ENCODE measurements at places on chromosomes 5 and 9. TPM values are rescaled to one million over a fixed set of nuclear protein-coding genes. Genes with fewer than 3 reads are reported as not detected.
A peak's percentile ranks its signal among the peaks of the same experiment; 100 is the strongest.

The MLANA gene
- not detected for total RNA-seq

- H3K27me3 ChIP-seq = no peaks in the 10 kb centered on the region
- no peak for DNase-seq
- H3K27ac ChIP-seq = no peak overlapping the region
- H3K4me1 ChIP-seq = no peaks in the 10 kb centered on the region
- no peaks in the 10 kb centered on the region for H3K36me3 ChIP-seq
Observed at GRCh38 chr5:110968246-110969005, 103.1 kb upstream of the TSLP start.

- no peak overlapping the region for H3K27ac ChIP-seq
- no peaks in the 10 kb centered on the region for H3K27me3 ChIP-seq
- H3K4me1 ChIP-seq = no peaks in the 10 kb centered on the region
Observed at GRCh38 chr9:116842658-116843057, 155.6 kb downstream of the TRIM32 start.

DNA sequence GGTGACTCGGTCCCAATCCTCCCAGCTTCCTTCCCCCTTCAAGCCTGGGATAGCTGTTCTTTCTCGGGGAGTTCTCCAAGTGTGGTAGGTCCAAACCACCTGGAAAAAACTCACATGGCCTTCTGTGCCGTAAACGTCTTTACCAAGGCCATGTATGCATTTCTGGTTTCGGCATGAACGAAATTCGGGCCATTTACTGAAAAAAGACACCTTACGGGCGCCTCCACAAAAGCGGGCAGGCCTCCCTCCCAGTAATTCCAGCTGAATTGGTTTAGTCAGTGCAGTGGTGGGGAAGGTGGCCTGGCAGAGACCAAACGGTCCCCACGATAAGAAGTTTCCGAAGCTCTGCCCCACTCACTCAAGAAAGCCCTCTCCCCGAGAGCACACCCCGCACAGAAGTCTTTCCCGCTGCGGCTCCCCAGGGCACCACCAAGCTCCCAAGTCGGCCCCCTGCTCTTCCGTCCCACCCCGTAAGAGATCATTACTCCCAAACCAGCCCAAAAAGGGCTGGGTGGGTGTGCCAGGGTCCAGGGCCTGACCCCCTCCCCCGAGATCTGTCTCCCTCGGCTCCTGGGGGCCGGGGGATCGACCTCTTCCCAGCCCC is 86.3 kb upstream of the MELK start:
- H3K4me3 ChIP-seq = peak overlapping the region; percentile 93
- peak; percentile 56 for DNase-seq
- H3K27me3 ChIP-seq = no peaks in the 10 kb centered on the region
- H3K36me3 ChIP-seq = no peaks in the 10 kb centered on the region
- no peaks in the 10 kb centered on the region for H3K4me1 ChIP-seq
- H3K27ac ChIP-seq = peak overlapping the region; percentile 96

DNA sequence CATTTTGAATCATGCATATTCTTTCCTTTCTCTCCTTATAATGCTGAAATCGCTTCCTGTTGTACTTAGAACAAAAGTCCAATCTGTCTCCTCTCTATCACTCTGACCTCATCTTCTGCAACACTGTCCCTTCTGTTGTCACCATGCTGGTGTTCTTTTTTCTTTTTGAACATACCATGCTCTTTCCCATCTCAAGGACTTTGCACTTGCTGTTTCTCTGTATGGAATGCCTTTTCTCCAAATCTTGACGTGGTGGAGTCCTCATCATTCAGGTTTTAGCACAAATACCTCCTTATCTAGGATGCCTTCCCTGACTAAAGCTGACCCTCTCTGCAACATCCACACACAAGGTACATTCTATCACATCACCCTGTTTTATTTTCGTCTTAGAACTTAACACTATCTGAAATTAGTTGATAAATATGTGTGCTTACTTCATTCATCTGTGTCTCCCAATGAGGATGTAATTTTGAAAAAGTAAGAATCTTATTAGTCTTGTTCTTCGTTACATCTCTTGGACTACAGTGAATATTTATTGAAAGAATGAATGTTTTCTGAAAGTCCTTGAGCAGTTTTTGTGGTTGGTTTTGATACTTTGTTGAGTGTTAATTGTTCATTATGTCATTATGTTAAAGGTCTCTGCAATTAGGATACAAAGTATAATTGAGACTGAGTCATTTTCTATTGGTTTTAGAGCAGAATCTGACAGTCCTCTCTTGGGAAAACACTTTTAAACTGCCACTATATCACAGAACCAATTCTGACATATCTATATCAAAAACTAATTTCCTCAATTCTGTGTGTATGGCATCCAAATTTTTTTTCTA is 145.3 kb upstream of the RASA1 start:
- peak overlapping the region; percentile 35 for H3K27ac ChIP-seq
- no peak for DNase-seq
- no peaks in the 10 kb centered on the region for H3K27me3 ChIP-seq
- no peaks in the 10 kb centered on the region for H3K36me3 ChIP-seq

The SLC4A9 gene
- total RNA-seq = 2.5 TPM

The GCNT1 gene
- 38.8 TPM for total RNA-seq

DNA sequence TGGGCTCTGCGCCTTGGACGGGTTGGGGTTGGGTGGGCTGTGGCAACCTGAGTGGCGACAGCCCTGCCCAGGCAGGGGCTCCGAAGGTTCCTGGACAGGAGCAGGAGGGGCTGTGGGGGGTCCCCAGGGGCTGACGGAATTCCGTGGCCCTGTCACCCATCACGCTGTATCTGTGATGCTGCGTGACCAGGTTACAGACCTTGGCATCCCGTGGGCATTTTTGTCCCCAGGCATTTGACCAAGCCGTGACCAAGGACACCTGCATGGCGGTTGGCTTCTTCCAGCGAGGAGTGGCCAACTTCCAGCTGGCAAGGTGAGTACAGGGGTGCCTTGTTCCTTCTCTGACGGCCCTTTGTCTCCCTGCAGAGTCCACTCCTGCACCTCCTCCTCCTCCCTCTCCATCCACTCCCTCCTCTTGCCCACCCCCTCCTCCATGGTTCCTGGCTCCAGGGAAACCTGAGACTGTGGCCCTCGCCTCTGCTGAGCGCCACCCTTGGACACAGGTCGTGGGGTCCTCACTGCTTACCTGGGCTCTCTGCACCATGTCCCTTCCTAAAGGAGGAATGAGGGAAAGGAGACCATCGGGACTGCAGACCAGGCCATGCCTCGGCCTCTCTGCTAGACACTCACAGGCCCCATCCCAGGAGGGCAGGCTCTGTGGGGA is 3.0 kb downstream of the NOXA1 start:
- no peak overlapping the region for H3K4me3 ChIP-seq
- no peaks in the 10 kb centered on the region for H3K27me3 ChIP-seq
- no peak overlapping the region for H3K27ac ChIP-seq
- no peaks in the 10 kb centered on the region for H3K4me1 ChIP-seq
- no peak for DNase-seq

- no peaks in the 10 kb centered on the region for H3K36me3 ChIP-seq
- H3K27ac ChIP-seq = no peak overlapping the region
- DNase-seq = no peak
- no peaks in the 10 kb centered on the region for H3K4me1 ChIP-seq
Observed at GRCh38 chr5:102713682-102714231, 41.3 kb upstream of the PAM start.

- H3K4me3 ChIP-seq = no peak overlapping the region
- no peaks in the 10 kb centered on the region for H3K27me3 ChIP-seq
- DNase-seq = no peak
Observed at GRCh38 chr5:110439296-110439695, 287.2 kb downstream of the TMEM232 start.

The DRD1 gene
- total RNA-seq = not detected

The TOR4A gene
- 33.8 TPM for total RNA-seq

The NIPAL4 gene
- not detected for total RNA-seq

The PRDM9 gene
- total RNA-seq = not detected

The IGIP gene
- total RNA-seq = 10.8 TPM

DNA sequence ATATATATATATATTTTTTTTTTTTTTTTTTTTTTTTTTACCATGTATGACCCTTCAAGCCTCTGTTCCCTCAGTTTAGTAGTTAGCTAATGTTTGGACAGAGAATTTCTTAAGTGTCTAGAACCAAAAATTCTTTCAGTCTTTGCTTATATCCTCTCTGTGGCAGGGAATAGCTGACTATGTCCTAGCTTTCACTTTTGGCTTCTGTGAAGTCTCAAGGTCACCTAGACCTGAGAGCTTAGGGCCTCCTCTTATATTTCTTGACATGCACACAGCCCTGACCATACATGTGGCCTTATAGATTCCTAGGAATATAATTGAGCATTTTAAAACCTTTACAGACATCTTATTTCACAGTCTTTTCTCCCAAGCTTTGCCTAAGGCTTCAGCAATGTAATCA is 930.8 kb upstream of the CDH9 start:
- H3K27ac ChIP-seq = no peak overlapping the region
- H3K4me1 ChIP-seq = no peaks in the 10 kb centered on the region
- DNase-seq = no peak
- H3K27me3 ChIP-seq = no peaks in the 10 kb centered on the region
- H3K4me3 ChIP-seq = no peak overlapping the region
- H3K36me3 ChIP-seq = no peaks in the 10 kb centered on the region

DNA sequence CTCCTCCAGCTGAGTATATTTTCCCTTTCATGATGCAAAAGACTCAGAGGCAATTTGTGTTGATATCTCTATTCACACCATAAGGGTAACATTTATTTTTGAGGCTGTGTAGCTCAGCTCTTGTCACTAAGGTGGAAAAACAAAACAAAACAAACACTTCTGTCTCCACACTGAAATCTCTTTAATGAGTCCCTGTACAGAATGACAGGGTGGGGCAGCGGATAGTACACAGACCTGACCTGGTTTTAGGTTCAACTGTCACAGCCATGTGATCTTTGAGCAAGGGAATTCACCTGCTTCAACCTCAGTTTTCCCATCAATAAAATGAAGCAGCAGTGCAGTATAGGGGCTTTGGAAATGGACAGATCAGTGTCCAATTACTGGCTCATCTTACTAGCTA is 29.3 kb downstream of the TLR4 start:
- DNase-seq = no peak
- peaks cover 15% of the 10 kb centered on the region for H3K4me1 ChIP-seq
- no peaks in the 10 kb centered on the region for H3K27me3 ChIP-seq
- H3K4me3 ChIP-seq = no peak overlapping the region
- H3K36me3 ChIP-seq = no peaks in the 10 kb centered on the region

- no peaks in the 10 kb centered on the region for H3K27me3 ChIP-seq
- H3K27ac ChIP-seq = no peak overlapping the region
- H3K4me3 ChIP-seq = no peak overlapping the region
- no peak for DNase-seq
Observed at GRCh38 chr9:108684288-108685025, 171.3 kb downstream of the ACTL7B start.

The GABRA6 gene
- not detected for total RNA-seq

The C5orf46 gene
- total RNA-seq = not detected

DNA sequence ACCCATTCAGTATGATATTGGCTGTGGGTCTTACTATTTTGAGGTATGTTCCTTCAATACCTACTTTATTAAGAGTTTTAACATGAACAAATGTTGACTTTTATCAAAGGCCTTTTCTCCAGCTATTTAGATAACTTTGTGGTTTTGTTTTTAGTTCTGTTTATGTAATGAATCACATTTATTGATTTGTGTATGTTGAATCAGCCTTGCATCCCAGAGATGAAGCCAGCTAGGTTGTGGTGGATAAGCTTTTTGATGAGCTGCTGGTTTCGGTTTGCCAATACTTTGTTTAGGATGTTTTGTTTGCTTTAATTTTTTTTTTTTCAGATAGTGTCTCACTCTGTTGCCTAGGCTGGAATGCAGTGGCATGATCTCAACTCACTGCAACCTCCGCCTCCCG is 609.0 kb upstream of the COX7C start:
- DNase-seq = no peak
- H3K4me3 ChIP-seq = no peak overlapping the region
- H3K36me3 ChIP-seq = no peaks in the 10 kb centered on the region

DNA sequence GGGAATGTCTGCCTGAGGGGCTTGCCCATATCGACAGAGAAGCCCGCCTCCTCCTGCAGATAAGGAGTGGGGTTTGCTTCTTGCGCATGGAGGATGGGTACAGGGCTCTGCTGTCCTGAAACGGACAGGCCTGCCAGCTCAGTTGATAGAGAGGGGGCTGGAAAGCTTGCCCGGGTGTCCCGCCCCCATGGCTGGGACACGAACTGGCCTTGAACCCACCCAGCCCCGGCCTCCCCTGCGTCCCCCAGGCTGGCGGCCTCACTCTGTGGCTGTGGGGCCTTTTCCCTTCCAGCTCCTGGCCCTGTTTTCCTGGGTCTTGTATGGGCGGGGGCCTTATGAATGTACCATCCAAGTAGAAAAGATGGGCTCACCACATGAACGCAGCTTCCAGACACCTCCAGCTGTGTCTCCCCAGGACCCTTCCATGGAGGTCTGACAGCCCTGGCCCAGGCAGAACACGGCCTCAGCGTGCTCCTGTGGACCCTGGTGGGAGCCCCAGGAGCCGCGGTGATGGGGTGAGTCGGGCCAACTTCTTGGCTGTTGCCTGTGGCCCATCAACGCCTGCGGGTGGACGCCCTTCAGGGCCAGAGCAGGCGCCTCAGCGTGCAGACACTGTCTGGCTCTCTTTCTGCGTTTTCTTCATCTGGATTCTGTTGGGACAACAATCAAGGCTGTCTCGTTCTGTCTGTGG is 15.9 kb upstream of the SLC2A6 start:
- H3K27ac ChIP-seq = no peak overlapping the region
- H3K36me3 ChIP-seq = no peaks in the 10 kb centered on the region
- no peaks in the 10 kb centered on the region for H3K4me1 ChIP-seq
- no peak overlapping the region for H3K4me3 ChIP-seq
- H3K27me3 ChIP-seq = no peaks in the 10 kb centered on the region
- DNase-seq = no peak

The FAM78A gene
- 3.2 TPM for total RNA-seq

The PCDHGA5 gene
- total RNA-seq = 0.94 TPM

The FOXD4L6 gene
- total RNA-seq = not detected

DNA sequence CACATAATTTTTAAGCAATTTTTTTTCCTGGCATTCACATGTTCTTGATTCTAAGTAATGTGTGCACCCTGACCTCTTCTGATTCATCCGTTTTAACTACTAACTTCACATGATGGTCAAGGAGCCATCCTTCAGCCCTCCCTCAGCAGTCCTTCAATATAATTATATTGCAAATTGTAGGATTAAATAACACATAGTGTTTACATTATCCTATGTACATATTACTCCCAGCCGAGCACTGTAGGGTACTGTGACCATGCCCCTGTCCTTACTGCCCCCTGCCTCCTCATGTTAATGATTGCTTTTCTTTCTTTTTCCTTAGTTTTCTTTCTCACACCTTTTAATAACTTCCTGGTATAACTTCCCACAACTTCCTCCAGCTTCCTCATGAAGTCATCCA is 96.3 kb upstream of the FANCC start:
- no peak overlapping the region for H3K4me3 ChIP-seq
- H3K4me1 ChIP-seq = no peaks in the 10 kb centered on the region
- DNase-seq = no peak
- no peaks in the 10 kb centered on the region for H3K36me3 ChIP-seq
- H3K27ac ChIP-seq = no peak overlapping the region
- H3K27me3 ChIP-seq = no peaks in the 10 kb centered on the region

GRCh38 chr5:84239494-84239893 is 145.2 kb downstream of the EDIL3 start:
- no peaks in the 10 kb centered on the region for H3K27me3 ChIP-seq
- no peak overlapping the region for H3K27ac ChIP-seq
- no peak for DNase-seq
- H3K4me3 ChIP-seq = no peak overlapping the region
- no peaks in the 10 kb centered on the region for H3K36me3 ChIP-seq
